ENCODE measurements at places on chromosomes 7 and 10.

DNA sequence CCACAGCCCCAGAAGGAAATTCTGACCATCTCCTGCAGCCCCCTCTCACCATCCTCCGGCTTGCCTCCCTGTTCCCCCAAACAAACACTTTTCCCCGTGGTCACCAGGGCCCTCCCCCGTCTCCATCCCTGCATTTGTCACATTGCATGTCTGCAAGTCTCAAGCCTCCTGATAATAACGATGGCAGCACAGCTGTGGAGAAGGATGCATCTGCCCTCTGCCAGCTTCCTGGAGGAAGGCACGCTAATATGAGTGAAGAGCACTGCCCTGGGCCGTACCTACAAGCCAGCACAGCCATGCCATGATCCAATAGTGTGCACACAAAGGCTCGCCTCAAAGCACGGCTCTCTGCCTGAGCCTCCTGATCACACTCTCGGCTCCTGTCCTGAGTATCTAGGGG lies 98.5 kb downstream of the SLIT1 start:
- no peak for DNase-seq

- DNase-seq, result no peak
Observed at GRCh38 chr7:5589819-5590595, 166.4 kb upstream of the TNRC18 start.

DNA sequence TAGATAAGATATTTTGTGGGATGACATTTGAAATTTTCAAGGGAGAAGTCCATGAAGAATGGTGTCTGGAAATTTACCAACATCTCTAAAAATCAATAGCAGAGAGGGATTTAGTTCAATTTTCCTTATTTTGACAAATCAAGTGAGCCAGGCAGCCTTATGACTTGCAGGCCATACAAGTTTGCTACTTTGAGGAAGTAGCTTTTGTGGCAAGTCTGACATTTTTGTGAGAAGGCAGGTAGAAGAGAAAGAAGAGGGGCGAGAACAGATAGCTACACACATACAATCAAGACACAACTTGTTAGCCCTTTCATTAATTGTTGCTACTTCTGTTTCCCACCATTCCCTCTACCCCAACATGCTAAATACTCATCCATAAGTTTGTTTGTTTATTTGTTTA lies 74.5 kb upstream of the OIT3 start:
- no peak for DNase-seq

DNA sequence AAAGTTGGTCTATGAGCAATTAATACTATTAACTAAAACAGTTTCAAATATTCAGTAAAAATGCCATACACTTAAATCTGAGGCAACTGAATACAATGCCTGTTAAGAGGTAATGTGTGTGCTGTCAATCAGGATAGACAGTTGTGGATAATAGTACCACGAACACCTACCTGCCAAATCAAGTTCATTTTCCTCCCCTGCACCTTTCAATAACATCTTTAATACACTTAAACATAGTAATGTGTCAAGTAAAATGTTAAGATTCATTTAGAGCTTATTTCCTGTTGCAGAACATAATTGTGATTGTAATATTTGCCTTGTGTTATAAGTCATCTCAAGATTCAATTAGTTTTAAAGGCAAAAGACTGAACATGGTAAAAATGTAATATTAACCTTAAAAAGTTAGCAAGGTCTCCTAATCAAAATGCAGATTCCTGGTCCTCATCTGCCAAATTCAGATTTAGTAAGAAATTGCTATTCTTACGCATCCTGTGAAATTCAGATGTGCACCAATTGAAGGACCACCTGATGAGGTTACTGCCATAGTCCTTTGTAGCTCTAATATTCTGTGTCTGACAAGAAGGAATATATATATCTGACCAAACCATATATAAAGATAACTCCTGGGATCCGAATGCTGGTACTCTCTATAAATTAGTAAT lies 37.1 kb downstream of the COL1A2 start:
- DNase-seq, result no peak

DNA sequence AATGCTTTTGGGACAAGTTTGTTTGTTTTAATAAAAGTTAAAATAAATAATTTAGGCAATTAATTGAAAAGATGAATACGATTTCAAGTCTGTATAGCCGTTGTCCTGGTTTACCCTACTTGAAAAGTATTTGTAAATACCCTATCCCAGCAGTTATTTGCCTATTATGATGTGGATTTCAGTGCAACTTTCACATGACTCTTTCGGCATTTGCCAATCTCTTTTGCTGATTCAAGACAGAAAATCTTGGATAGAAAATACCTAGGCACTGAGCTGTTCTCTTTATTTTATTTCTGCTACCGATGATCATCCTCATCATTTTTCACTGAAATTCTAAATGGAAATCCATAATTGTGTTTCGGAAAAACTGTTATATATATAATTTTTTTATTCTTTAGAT lies 125.9 kb upstream of the FZD8 start:
- DNase-seq, result no peak

GRCh38 chr10:48467669-48468068 lies 137.2 kb downstream of the ARHGAP22 start:
- no peak for DNase-seq

- no peak for DNase-seq
Observed at GRCh38 chr10:99364125-99364524, 35.0 kb downstream of the CNNM1 start.

DNA sequence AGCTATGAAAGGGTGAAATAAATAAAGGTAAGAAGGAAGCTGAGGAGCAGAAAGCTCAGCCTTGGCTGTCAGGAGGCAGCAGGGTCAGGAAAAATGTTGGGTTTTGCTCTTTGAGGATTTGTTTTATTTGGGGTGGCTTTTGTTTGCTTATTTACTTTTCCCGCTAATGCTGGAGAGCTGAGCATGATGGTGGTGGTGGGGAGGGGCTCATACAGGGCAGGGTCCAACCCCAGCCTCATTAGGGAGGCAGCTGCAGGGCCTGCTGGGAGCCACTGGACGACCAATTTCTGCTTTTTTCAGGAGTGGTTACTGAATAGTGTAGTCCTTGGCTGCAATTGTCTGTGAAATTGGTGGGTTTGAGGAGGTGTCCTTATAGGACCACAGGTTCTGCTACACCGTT lies 36.3 kb downstream of the CCM2 start:
- no peak for DNase-seq

- DNase-seq, result no peak
Observed at GRCh38 chr7:30329716-30330115, 45.3 kb downstream of the ZNRF2 start.

GRCh38 chr10:20363684-20364083 lies 533.4 kb downstream of the NEBL start:
- DNase-seq, result no peak

DNA sequence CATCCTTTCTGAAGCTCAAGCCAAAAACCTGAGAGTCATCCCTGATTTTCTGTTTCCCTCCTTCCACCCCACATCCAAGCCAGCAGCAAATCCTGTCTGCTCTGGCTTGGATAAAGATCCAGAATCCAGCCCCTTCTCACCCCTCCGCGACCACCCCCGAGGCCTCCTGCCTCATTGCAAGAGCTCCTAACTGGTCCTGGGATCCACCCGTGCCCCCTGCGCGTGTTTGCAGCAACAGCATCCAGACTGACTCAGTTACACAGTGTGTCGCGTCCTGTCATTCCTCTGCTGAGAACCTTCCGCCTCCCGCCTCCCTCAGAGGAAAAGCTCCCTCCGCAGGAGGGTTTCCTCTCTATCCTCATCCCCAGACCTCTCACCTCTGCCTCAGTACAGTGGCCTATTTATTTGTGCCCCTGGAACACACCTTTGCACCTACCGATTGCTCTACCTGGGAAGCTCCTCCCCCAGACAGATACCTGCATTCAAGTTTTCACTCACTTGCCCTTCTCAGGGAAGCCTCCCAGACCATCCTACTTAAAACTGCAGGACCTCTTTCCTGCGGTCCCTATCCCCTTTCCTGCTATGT lies 21.6 kb upstream of the GRID1 start:
- DNase-seq, result no peak

DNA sequence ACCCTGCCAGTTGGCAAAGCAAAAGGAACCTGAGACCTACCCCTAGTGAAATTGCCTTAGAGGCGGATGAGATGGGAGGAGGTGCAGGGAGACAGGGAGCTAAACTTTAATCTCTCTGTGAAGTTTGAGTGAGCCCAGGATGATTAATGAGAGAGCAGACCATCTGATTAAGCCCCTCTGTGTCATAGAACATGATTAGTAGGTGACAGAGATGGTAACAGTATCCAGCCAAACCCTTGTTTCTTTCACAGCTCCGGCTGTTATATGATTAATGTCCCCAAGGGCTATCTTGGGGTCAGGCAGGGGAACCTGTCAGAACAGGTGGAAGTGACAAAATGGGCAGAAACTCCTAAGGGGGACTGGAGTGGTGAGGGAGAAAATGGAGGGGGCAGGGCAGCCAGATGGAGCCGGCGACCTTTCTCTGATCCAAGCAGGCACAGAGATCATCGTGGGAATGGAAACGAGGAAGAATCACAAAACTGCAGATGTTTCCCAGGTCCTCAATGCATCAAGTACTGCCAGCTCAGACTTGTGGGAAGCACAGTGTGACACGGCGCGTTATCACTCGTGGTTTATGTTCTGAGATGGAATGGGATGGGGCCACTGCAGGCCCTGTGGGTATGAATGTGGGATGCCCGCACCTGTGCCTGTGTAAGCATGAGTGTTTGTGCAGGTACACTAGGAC lies 684.2 kb downstream of the LRMDA start:
- no peak for DNase-seq

DNA sequence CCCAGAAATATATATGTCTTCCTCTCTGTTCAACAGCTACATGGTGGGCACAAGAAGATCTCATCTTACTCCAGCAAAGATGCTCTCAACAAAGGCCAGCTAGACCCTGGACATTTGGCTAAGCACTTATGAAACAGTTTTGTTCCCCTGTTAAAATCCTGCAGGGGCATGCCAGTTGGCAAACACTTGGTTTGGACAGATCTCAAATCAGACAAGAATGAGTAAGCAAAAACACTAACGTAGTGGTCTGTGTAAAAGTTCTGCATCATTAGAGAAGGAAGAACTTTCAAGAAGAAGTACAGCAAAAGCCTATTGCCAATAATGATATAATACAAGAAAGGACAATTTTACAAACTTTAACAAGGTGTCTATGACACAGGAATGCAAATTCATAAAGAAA lies 125.6 kb downstream of the CALN1 start:
- DNase-seq, result no peak

- no peak for DNase-seq
Observed at GRCh38 chr7:26399736-26400135, 108.1 kb downstream of the SNX10 start.

- DNase-seq, result no peak
Observed at GRCh38 chr7:121624958-121625357, 228.8 kb upstream of the FAM3C start.

GRCh38 chr10:33621101-33621500 lies 286.6 kb upstream of the NRP1 start:
- no peak for DNase-seq

- DNase-seq, result no peak
Observed at GRCh38 chr7:126501617-126502016, 751.1 kb downstream of the GRM8 start.

DNA sequence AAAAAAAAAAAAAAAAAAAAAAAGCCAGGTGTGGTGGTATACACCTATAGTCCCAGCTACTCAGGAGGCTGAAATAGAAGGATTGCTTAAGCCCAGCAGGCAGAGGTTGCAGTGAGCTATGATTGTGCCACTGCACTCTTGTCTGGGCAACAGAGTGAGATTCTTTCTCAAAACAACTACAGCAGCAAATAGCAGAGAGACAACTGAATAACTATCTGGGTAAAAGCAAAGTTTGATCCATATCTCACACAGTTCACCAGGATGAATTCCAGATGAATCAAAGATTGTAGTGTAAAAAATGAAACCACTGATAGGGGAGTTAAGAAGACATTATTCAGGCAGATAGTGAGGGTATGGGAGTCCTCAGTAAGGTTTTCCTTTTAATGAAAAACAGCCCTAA lies 11.4 kb upstream of the NUB1 start:
- no peak for DNase-seq

DNA sequence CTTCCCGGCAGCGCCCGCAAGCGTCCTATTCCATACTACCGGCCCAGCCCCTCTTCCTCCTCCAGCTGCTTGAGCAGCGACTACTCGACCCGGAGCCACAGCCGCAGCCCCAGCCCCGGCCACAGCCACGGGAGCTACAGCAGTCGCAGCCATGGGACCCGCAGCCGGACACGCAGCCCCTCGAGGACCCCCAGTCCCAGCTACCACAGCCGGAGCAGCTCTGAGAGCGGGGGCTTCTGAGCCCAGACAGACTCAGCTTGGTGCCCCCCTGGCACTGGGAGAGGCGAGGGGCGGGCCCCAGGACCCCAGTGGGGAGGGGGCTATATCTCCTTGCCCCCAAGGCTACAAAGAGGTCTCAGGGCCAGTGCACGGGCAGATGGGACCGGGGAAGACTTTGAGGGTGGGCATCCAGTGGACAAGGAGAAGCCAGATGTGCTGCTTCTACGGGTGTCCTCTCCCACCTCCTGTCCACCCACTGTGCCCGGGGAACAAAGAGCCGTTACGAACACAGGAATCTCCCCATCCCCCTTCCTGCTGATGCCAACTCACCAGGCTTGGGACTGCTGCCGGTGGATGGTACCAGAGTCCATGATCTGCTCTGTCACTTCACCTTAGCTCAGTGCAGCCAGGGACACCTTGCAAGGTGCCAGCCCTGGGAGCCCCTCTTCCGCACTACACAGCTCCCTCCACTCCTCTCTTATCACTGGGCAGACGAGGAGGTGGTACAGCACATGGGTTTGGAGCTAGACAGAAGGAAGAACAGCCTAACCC lies 16.7 kb upstream of the HSPB1 start:
- DNase-seq, result no peak

GRCh38 chr7:111006691-111007090 lies 84.2 kb upstream of the LRRN3 start:
- DNase-seq, result no peak

DNA sequence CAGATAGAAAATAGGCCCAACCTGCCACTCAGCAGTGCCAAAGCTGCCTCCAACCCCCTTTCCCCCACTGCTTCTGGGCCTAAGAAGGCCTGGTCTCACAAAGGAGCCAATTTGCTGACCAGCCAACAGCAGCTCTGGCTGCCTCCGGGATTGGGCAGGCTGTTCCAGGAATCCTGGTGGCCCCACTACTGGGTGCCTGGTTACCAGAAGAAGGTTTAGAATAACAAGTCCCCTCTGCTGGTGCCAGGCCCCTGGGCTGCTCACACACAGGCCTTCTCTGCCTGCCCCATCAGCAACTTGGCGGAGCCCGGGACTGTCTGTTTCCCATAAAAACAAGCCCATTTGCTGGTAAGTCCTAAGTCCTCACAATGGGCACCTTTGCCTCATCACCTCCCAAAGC lies 1.2 kb downstream of the PHKG1 start:
- DNase-seq, result no peak

- DNase-seq, result no peak
Observed at GRCh38 chr7:82257118-82257695, 186.4 kb downstream of the CACNA2D1 start.

Measured in germinal center (tissue), 1 donor.